ENCODE measurements at places on chromosomes 6 and 20. TPM values are rescaled to one million over a fixed set of nuclear protein-coding genes. Genes with fewer than 3 reads are reported as not detected.

The LHFPL5 gene
- not detected for total RNA-seq

The NOTCH4 gene
- total RNA-seq: 1.3 TPM

The RAD21L1 gene
- not detected for total RNA-seq

The NHSL1 gene
- total RNA-seq: 26.3 TPM

The DCDC2 gene
- not detected for total RNA-seq

The RAET1L gene
- total RNA-seq: not detected

The DSP gene
- total RNA-seq: 0.44 TPM

The TCFL5 gene
- total RNA-seq: 20.5 TPM

The NKX2-4 gene
- total RNA-seq: not detected

The REM1 gene
- not detected for total RNA-seq

The OR12D3 gene
- total RNA-seq: not detected

The COX4I2 gene
- total RNA-seq: not detected

The MTFR2 gene
- total RNA-seq: 0.66 TPM

The CCDC170 gene
- total RNA-seq: 0.44 TPM

The ACSS1 gene
- 1.3 TPM for total RNA-seq

The TGM3 gene
- total RNA-seq: under 0.01 TPM

The PHF1 gene
- total RNA-seq: 27.0 TPM

The SLC17A9 gene
- total RNA-seq: 4.8 TPM

The NRSN1 gene
- not detected for total RNA-seq

The CCR6 gene
- total RNA-seq: not detected

The BPIFB4 gene
- not detected for total RNA-seq

The F13A1 gene
- not detected for total RNA-seq

The IL20RA gene
- 0.33 TPM for total RNA-seq

The HFE gene
- 20.7 TPM for total RNA-seq

The DEFB123 gene
- not detected for total RNA-seq

The C20orf202 gene
- under 0.01 TPM for total RNA-seq

The TUBE1 gene
- 29.4 TPM for total RNA-seq

The TNFRSF21 gene
- total RNA-seq: 10.5 TPM

The ZBTB9 gene
- 5.1 TPM for total RNA-seq

The MEI4 gene
- total RNA-seq: not detected

The NRN1 gene
- 0.83 TPM for total RNA-seq

The SPATS1 gene
- not detected for total RNA-seq

The DACT2 gene
- not detected for total RNA-seq

The KCNK5 gene
- total RNA-seq: not detected

The PAX1 gene
- total RNA-seq: not detected

The DOK5 gene
- total RNA-seq: 27.5 TPM

The SLC22A3 gene
- 0.58 TPM for total RNA-seq

The CALHM4 gene
- total RNA-seq: not detected

All from smooth muscle cell of trachea (primary cell).